ENCODE measurements at places on chromosomes 6 and 20.
A peak's percentile ranks its signal among the peaks of the same experiment; 100 is the strongest.

DNA sequence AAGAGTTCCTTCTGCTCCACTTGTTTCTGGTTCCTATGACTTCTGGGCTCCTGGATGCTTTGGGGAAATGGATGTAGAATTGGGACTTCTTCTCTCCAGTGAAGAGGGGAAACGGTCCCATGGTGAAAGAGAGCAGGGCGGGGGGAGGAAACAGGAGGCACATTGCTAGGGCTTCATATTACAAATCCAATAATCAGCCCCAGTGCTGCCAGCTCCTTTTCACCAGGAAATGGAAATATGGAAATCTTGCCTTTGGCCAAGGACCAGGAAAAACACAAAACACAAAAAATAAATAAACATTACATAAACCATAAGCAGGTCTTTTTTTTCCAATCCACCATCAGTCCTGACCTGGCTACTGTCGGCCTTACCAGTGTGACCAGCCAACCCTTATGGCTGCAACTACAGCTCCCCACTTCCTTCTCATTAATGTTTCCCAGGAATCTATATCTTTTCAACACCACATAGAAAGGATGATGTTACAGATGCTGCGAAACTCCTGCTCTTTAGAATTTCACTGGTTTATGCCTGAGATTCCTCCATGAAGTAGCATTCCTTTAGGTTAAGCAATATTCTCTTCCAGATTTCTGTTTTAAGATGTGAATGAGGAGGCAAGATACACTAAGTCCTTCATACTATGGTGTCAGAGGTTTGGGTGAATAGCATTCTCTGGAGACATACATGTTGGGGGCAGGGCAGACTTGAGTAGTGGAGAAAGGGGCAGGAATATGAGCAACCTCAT is 2.0 kb downstream of the PI3 start:
- no peaks in the 10 kb centered on the region for H3K36me3 ChIP-seq
- peaks cover 7% of the 10 kb centered on the region for H3K27me3 ChIP-seq
- no peak overlapping the region for H3K4me3 ChIP-seq
- H3K27ac ChIP-seq, result no peak overlapping the region

GRCh38 chr6:113169484-113169883 is 687.7 kb upstream of the MARCKS start:
- peaks cover 12% of the 10 kb centered on the region for H3K4me1 ChIP-seq
- H3K4me3 ChIP-seq, result no peak overlapping the region
- H3K27ac ChIP-seq, result no peak overlapping the region
- DNase-seq, result no peak
- no peaks in the 10 kb centered on the region for H3K27me3 ChIP-seq

GRCh38 chr6:149840345-149841075 is 23.6 kb downstream of the LRP11 start:
- peaks cover 26% of the 10 kb centered on the region for H3K36me3 ChIP-seq
- DNase-seq, result peak; percentile 27
- no peak overlapping the region for H3K4me3 ChIP-seq
- H3K4me1 ChIP-seq, result no peaks in the 10 kb centered on the region
- H3K27me3 ChIP-seq, result peaks cover 3% of the 10 kb centered on the region
- H3K27ac ChIP-seq, result no peak overlapping the region

- no peak overlapping the region for H3K4me3 ChIP-seq
- no peaks in the 10 kb centered on the region for H3K36me3 ChIP-seq
- DNase-seq, result no peak
- H3K27me3 ChIP-seq, result peaks cover 8% of the 10 kb centered on the region
- H3K4me1 ChIP-seq, result peaks cover 9% of the 10 kb centered on the region
Measured at GRCh38 chr6:151137542-151137941, 102.2 kb upstream of the AKAP12 start.

DNA sequence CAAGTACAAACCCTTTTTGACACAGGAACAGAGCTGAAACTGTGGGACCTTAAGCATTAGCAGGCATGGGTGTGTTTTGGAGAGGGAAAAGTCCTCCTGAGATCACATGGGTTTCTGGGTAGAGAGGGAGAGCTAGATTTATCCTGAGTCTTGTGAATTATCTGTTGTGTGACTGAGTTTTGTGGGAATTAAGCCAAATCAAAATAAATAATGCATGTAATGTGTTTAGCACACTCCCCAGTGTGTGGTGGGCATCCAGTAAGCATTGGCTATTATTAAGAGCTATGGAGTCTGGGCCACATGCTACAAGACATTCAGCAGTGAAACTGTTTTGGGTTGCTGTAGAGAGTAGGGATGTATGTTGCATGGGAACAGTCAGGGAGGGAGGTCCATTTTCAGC is 75.3 kb upstream of the JAG1 start:
- H3K4me1 ChIP-seq, result peaks cover 12% of the 10 kb centered on the region
- no peaks in the 10 kb centered on the region for H3K36me3 ChIP-seq
- H3K27me3 ChIP-seq, result no peaks in the 10 kb centered on the region
- H3K4me3 ChIP-seq, result no peak overlapping the region

DNA sequence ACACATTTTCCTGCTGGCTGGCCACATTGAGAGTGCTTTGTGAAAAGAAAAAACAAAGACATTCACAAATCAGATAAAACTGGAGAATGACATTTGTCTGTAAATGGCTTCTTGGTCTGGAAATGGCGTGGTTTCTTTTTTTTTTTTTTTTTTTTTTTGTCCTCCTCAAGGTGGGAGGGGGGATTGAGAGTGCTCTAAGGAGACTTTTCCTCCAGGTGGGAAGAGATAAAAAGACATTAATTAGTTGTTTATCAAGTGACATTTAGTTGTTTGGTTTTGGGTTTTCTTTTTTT is 40.4 kb downstream of the GNAS start:
- H3K27ac ChIP-seq, result peak overlapping the region; percentile 100
- DNase-seq, result no peak
- H3K4me3 ChIP-seq, result peak overlapping the region; percentile 97
- peaks cover 14% of the 10 kb centered on the region for H3K36me3 ChIP-seq
- H3K4me1 ChIP-seq, result peaks cover 45% of the 10 kb centered on the region

GRCh38 chr6:110664933-110665332 is 150.3 kb downstream of the CDK19 start:
- H3K27me3 ChIP-seq, result no peaks in the 10 kb centered on the region
- H3K27ac ChIP-seq, result peak overlapping the region; percentile 0
- H3K36me3 ChIP-seq, result peaks cover 6% of the 10 kb centered on the region
- no peaks in the 10 kb centered on the region for H3K4me1 ChIP-seq
- no peak for DNase-seq
- no peak overlapping the region for H3K4me3 ChIP-seq

DNA sequence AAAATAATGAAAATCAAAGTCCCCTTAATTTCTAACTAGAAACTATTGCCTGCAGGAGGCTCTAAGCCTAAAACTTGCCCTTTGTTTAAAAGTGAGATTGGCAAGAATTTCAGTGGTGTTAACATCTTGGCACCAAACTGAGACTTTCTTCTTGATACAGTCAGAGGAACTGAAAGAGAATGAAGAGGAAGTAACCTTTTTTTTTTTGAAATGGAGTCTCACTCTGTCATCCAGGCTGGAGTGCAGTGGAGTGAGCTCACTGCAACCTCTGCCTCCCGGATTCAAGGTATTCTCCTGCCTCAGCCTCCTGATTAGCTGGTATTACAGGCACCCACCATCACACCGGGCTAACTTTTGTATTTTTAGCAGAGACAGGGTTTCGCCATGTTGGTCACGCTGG is 3.6 kb downstream of the DOP1A start:
- DNase-seq, result no peak
- H3K4me1 ChIP-seq, result peaks cover 34% of the 10 kb centered on the region
- H3K36me3 ChIP-seq, result peaks cover 13% of the 10 kb centered on the region
- H3K27me3 ChIP-seq, result no peaks in the 10 kb centered on the region
- no peak overlapping the region for H3K4me3 ChIP-seq
- H3K27ac ChIP-seq, result no peak overlapping the region

GRCh38 chr6:159099276-159099675 is 54.5 kb upstream of the TAGAP start:
- no peak overlapping the region for H3K27ac ChIP-seq
- H3K27me3 ChIP-seq, result peaks cover 4% of the 10 kb centered on the region
- no peak for DNase-seq
- no peak overlapping the region for H3K4me3 ChIP-seq
- peaks cover 7% of the 10 kb centered on the region for H3K4me1 ChIP-seq

GRCh38 chr20:37808233-37809070 is 94.5 kb upstream of the VSTM2L start:
- H3K27ac ChIP-seq, result no peak overlapping the region
- no peak overlapping the region for H3K4me3 ChIP-seq
- H3K36me3 ChIP-seq, result peaks cover 16% of the 10 kb centered on the region
- peaks cover 9% of the 10 kb centered on the region for H3K4me1 ChIP-seq
- no peaks in the 10 kb centered on the region for H3K27me3 ChIP-seq

GRCh38 chr20:21017528-21018085 is 88.6 kb downstream of the LINC00237 start:
- H3K4me3 ChIP-seq, result no peak overlapping the region
- H3K27ac ChIP-seq, result peak overlapping the region; percentile 19

DNA sequence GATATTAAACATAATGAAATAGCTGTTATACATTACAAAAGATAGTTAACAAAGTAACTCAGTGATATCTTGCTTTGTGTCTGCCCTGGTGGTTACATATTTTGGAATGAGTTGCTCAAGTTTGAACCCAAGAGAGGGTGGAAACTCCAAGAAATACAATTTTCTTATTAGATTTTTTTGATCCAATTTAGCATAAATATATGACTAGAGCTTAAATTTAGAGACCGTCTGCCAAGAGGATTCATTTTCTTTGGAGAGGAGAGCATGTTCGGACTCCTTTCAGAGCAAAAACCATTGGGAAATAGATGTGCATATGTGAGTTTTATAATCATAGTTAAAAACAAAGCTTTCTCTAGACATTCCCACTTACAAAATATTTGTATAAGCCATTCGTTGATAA is 353.4 kb downstream of the EPM2A start:
- H3K27ac ChIP-seq, result no peak overlapping the region
- H3K4me3 ChIP-seq, result no peak overlapping the region
- H3K4me1 ChIP-seq, result peaks cover 19% of the 10 kb centered on the region
- H3K36me3 ChIP-seq, result peaks cover 7% of the 10 kb centered on the region
- H3K27me3 ChIP-seq, result no peaks in the 10 kb centered on the region

DNA sequence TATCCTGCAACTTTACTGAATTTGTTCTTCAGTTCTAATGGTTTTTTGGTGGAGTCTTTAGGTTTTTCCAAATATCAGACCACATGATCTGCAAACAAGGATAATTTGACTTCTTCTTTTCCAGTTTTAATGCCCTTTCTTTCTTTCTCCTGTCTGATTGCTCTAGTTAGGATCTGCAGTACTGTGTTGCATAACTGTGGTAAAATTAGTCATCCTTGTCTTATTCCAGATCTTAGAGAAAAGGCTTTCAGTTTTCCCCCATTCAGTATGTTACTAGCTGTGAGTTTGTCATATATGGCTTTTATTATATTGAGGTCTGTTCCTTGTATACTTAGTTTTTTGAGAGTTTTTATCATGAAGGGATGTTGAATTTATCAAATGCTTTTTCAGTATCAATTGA is 4.3 kb downstream of the MICA start:
- DNase-seq, result no peak
- peaks cover 14% of the 10 kb centered on the region for H3K27me3 ChIP-seq
- no peaks in the 10 kb centered on the region for H3K36me3 ChIP-seq

GRCh38 chr6:101682937-101683336 is 289.4 kb downstream of the GRIK2 start:
- H3K4me3 ChIP-seq, result no peak overlapping the region
- DNase-seq, result no peak
